Activated CD8-positive, alpha-beta T cell treated with anti-CD3 and anti-CD28 coated beads for 36 hours (primary cell): ENCODE measurements at places on chromosomes 6 and 20. TPM values are rescaled to one million over a fixed set of nuclear protein-coding genes. Genes with fewer than 3 reads are reported as not detected.

PKHD1 gene
- not detected for total RNA-seq

MATN4 gene
- total RNA-seq, result 1.2 TPM

RIPOR3 gene
- not detected for total RNA-seq

DNA sequence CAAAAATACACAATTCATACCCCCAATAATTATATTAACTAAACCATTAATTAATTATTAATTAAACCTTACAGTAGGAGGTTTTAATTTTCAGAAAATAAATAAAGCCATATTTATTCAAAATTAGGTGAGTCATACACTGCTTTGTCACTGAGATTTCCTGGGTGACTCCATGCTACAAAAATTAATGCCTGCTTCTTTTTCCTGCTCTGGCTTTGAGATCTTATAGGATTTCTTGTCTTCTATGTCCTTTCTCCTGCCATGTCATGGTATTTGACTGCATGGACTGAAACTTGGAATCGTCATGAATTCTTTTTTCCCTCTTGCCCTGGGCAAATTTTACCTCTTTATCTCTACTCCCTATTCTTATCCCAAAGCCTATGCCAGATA, 133.2 kb downstream of the PHACTR1 start:
- H3K27ac ChIP-seq, result no peak overlapping the region
- H3K36me3 ChIP-seq, result no peaks in the 10 kb centered on the region
- H3K27me3 ChIP-seq, result peaks cover 6% of the 10 kb centered on the region
- no peak overlapping the region for H3K4me3 ChIP-seq
